ENCODE measurements at places on chromosomes 16 and 17.

DNA sequence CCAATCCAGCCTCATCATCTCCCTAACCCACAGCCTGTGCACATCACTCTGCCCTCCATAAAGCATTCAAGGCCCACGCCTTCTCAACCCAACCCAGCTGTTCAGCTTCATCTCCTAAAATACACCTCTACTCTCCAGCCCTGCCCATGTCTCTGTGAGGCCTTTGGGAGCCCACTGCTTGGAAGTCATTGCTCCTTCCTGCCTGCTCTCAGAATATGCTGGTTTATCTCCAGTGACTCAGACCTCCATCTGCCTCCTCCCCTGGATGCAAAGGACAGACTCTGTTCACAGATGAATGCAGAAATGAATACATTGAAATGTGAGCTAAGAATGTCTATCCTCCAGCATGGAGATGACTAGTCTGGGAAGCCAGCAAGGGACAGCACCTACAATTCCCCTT lies 19.0 kb downstream of the KCNG4 start:
- no peak for DNase-seq

DNA sequence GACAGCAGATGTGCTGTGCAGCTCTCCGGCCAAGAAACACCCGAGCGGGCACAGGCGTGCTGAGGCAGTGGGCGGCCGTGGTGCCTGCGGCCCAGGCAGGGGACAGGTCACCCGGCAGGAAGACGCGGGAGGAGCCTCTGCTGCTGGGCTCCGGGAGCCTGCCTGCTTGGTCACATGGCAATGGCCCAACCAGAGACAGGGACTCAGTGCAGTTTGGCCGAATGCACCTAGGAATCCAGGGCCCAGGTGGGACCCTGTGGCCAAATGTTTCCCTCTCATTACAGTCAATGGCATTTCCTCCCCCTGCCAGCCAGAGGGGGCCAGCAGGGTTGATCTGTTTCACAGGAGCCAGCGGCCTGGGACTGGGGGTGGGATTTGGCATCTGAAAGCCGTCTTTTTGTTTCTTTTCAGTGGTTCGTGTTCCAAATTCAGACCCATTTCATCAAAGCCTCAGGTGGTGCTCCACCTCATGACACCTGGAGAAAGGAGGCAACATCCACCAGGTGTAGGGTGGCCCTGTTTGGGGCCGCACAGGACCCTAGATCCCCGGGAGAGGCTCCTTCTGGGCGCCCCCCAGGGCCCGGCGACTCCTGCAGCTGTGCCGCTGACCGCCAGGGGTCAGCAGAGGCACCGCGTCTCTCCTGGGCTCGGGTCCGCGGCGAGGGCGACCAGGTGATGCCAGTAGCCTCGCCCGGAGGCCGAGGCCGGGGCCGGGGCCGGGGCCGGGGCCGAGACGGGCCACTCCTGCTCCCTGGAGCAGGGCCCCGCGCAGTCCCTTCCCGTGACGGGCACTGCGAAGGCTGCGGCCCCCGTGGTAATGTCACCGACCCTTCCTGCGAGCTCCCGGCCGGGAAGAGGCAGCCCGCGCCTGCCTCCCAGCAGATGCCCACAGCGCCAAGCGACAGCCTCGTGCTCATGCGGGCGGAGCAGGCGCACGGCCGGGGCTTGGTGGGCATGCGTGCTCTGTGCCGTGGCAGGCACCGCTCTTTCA lies 118.5 kb downstream of the C16orf78 start:
- peak; percentile 88 for DNase-seq

GRCh38 chr16:4245077-4245791 lies 3.4 kb upstream of the SRL start:
- no peak for DNase-seq

DNA sequence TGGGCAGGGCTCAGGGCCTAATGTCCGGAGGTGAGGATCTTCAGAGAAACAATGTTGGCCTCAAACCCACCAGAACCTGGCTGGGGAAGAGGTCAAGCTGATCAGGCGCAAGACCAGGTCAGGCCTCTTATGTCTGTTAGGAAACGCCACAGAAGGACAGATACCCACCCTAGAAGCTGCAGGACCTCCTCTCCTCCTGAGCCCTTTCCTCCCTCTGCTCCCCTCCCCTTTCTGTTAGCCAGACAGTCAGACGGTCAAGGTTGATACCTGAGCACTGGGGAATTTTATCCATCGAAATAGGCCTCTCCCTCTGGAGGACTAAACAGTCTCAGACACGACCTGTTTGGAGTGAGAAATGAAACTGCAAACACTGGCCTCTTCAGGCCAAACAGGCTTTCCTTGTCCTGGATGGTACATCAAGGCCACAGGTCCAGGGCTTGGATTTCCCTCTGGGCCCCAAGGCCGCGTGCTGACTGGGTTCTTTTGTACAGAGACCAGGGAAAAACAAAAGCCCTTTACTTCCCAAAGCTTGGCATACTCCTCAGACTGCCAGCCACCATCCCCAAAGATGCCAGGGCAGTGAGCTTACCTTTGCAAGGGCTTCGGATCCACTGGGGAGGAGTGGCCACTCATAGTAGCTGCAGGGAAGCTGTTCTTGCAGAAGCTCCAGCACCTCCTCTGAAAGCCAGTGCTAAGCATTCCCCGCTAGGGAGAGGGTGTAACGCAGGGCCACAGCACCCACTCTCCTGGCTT lies 135.8 kb downstream of the CCDC182 start:
- DNase-seq = no peak

DNA sequence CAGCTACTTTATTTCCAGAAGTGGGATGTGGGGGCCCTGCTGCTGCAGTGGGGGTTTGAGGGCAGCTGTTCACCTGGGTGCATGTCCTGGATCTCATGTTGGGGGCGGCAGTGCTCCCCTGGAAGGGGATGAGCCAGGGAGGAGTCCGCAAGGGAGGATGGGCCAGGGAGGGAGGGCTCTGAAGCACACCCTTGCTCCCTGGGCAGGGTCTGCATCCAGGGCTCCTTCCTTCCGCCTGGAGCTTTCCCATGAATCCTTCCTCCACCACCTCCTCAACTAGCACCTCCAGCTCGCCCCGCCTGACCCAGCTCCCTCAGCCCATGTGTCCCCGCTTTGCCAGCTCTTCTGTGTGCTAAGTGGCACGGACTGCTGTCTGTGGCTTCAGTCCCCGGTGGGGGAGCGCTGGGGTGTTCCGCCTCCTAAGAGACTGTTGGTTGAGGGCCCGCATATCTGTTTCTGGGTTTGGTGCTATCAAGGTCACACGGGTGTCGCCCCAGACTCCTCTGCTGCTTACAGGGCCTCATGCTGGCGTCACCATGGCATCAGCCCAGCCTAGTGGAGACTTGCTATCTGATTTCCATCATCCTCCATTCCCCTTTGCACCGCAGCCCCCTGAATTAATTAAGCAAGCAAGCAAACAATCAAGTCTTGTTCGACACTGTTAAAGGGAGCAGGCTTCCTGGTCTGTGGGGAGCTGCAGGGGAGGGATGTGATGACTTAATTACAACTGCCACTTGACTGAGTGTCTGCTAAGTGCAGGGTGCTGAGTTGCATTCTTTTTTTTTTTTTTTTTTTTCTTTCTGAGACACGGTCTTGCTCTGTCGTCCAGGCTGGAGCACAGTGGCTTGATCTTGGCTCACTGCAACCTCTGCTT lies 71.8 kb downstream of the PRKCA start:
- peak; percentile 87 for DNase-seq

DNA sequence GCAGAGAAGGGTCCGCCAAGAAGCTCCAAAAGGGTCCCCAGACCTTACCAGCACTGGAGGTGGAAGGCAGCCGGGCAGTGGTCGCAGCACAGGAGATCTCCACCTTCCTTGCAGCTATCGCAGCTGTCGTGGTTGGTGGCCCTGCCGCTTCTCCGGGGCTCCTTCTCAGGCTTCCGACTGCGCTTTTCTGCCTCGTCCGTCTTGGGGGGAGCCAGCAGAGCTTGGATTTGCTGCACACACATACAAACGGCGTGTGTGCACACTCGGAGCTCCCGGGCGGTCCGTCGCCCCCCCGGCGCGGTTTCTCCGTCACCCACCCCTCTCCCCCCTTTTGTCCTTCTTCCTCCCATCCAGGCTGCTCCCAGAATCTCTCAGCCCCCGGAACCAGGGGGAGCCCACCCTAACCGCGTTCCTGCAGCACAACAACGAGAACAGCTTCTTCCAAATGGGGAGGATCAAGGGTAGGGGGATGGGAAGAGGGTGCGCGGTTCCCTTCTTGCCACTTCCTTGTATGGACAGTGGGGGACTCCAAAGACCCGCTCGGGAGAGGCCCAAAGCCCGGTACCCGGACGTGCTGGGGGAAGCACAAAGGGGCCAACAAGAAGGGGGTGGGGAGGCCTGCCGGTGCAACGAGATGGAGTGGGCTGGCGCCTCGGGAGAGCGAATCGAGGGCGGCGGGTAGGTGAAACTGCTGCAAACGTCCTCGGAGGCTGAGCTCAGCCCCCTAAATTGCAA lies 1.1 kb downstream of the PHF12 start:
- peak; percentile 70 for DNase-seq

- DNase-seq = no peak
These were observed 279 bp downstream of the HNF1B start for GRCh38 chr17:37744633-37744927.
